ENCODE measurements at places on chromosomes 13 and 19.

- DNase-seq, result no peak
Observed at GRCh38 chr19:34230820-34231219, 23.5 kb upstream of the GARRE1 start.

DNA sequence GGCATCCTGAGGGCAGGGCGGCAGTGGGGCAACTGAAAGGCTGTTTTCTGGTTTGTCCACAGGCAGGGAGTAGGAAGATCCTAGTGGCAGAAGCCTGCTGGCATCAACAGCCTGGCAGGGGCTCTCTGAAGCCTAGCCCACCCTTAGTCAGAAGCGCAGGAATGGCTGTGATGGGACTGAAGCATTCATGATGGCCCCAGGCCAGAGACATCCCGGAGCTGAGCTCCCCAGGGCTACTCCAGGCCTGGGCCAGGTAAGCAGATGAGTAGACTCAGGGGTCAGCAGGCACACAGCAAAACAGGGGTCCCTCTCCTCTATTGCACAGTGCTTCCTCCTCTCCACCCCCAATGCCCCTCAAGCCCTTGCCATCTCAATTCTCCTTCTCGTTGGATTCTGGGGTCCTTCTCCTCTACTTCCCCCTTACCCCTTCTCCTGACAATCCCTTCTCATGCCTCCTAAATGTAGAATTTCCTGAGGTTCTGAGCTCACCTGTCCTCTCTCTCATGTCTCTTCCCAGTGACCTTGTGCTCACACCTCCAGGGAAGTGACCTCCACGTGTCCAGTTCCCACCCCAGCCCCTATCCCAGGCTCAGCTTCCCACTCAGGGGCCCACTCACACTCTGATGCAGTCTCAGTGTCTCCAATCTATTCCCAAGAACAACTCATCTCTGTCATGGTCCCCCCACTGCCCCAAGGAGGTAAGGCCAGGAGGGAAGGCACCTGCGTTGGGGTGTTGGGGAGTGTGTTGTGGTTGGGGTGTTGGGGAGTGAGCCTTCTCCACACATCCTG lies 158.7 kb upstream of the ZNF507 start:
- DNase-seq, result no peak

DNA sequence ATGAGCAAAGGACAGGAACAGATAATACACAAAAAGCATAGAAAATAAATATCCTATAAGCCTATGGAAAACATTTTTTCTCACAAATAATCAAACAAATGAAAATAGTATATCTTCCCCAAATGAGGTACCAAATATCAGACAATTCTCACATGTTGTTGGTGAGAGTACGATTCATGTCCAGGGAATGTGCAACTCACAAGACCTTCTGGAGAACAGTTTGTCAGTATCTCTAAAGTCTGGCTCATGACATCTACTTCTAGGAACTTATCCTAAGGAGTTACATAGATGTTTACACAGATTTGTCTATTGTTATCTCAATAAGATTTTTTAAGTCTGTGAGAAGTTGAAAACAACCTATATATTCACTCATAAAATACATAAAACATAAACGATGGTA lies 80.3 kb upstream of the ARHGEF7 start:
- no peak for DNase-seq

GRCh38 chr13:80924596-80924995 lies 583.7 kb upstream of the SPRY2 start:
- DNase-seq, result no peak

GRCh38 chr13:20258963-20259288 lies 26.8 kb upstream of the GJB6 start:
- no peak for DNase-seq

DNA sequence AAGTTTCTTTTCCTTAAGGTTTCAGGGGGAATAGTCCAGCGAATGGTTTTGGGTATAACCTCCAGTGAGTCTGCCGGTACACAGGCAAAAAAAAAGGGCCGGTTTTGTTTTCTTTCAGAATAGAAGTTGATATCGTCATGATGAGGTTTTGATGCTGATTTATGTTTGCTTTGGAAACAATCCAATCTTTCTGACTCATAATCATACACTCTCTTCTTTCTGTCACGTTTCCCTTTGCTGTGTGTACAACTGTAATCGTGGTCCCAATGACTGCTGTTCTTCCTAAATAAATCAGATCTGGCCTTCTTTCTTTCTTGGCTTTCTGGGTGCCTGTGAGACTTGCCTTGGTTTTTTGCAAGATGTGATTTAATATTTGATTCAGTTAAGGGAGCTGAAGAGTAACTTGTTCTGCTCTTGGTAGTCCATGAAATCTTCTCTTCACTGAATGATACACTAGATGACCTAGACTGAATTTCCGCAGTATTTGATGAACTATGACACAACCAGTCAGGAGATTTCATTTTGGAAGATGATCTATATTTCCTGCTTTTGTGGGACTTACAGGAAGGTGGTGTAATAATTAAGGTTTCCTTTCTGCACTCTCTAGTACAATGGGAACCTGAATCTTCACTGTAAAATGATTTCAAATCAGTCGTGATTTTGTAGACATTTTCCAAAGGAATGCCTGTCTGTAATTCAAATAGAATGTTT lies 34.9 kb upstream of the METTL21C start:
- DNase-seq, result no peak

DNA sequence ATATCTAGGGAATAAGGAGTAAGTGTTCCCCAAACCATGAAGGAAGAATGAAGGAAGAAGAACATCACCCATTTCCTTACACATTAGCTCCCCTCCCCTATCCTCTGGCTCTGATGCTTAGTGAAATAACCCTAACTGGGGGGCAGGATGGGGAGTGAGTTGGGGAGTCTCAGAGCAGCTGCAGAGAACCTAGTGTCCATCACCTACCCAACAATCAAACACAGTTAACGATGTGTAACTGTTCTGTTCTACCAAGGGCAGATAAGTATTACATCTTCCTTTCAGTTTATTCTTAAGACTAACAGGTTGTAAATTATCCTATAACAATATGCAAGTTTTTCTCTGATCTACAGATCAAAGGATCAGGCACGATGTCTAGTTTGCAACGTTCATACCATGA lies 12.8 kb downstream of the ELF1 start:
- no peak for DNase-seq

- no peak for DNase-seq
Observed at GRCh38 chr13:93147298-93147645, 79.3 kb upstream of the GPC6 start.

GRCh38 chr13:79314652-79315051 lies 91.4 kb downstream of the RBM26 start:
- DNase-seq, result no peak

GRCh38 chr19:13873834-13874515 lies 3.0 kb upstream of the NANOS3 start:
- no peak for DNase-seq

GRCh38 chr19:29290853-29291252 lies 77.9 kb upstream of the UQCRFS1 start:
- no peak for DNase-seq

GRCh38 chr13:50731400-50731799 lies 112.1 kb downstream of the DLEU7 start:
- no peak for DNase-seq

- no peak for DNase-seq
Observed at GRCh38 chr19:43625918-43626579, 6.6 kb upstream of the ZNF428 start.

GRCh38 chr19:29538651-29539050 lies 12.9 kb downstream of the VSTM2B start:
- no peak for DNase-seq

DNA sequence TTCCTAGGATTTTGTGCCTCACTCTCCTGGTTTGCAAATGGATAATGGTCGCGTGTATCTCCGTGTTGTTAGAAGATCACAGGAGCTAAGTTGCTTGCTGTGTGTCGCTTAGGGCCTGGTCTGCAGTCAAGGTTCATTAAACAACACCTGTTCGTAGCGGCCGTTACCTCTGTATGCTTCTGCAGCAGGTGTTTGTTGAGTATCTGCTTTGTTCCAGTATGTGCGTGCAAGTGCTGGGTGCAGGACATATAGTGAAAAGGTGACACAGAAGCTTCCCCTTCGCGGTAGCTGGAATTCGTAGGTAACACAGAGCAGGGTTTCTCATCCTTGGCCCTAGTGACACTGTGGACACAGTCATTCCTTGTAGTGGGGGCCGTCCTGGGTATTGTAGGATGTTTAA lies 5.4 kb downstream of the MED25 start:
- no peak for DNase-seq

DNA sequence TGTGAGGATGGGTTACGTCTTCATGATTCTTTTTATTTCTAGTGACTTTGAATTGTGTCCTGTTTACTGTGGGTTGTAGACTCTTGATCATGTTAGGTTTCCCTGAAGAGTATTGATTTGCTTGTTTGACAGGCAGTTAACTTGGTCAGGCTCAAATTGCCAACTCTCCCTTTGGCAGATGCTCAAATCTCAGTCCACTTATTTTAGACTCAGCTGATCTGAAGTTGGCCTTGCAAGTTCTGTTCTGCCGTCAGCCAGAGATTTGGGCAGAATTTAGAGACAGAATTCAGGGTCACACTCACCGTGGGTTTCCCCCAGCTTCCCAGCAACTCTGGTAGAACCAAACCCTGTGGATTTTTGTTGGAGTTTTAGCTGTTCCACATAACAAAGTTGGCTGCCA lies 71.6 kb upstream of the TEX29 start:
- no peak for DNase-seq

- DNase-seq, result no peak
Observed at GRCh38 chr13:24216176-24216575, 55.7 kb downstream of the SPATA13 start.

DNA sequence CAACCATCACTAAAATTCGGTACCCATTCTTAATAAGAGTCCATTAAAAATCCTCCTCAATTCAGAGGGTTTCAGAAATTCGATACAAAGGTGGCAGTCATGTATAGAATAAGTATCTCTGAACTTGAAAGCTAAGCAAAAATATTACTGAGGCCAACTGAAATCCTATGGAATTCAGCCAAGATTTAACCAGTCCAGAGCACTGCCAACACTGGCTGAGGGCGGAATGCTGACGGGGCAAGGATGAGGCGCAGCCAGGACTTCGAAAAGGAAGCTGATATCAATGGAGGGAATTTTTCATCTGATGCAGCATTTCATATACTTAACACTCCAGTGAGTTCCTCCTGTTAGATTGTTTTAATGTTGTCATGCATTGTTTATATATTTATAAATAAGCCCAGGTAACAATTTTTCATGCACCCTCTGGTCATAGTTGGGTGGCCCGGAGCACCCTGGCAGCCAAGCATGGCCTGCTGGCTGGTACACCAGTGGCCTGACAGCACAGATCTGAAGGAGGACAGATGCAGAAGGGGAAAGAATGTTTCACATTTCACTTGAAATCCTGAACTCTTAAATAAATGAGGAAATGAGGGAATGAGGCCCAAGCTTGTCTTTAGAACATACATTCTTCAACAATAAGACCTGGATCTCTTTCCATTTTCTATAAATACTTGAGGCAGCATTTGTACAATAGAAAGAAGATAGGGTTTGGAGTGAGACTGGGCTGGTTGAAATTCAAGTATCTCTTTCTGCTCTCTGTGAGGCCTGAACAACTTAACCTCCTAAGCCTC lies 41.5 kb downstream of the WDFY2 start:
- no peak for DNase-seq

- no peak for DNase-seq
Observed at GRCh38 chr19:38122402-38123093, 101.5 kb downstream of the DPF1 start.

DNA sequence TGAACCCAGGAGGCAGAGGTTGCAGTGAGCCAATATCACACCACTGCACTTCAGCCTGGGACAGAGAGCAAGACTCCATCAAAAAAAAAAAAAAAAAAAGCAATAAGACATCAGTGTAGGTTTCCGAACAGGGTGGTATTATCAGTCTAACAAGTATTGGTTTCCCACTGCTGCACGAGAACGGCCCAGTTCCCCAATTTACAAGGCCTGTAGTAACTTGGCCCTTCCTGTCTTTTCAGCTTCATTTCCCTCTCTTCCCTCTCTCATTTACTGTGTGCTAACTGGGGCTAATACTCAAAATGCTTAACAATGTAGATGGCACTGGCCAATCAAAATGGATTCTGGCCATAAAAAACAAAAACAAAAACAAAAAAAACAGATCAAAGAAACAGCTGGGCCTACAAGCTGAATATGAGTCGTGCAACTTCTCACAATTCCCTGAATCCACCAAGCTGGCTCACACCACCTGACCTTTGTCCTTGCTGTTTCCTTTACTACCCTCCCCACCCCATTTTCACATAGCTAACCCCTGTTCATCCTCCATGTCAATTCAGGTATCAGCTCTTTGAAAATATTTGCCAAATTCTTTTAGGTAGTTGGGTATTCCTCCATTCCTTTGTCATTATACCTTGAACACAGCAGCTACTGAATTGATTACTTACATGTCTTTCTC lies 2.4 kb downstream of the TEX101 start:
- DNase-seq, result no peak

DNA sequence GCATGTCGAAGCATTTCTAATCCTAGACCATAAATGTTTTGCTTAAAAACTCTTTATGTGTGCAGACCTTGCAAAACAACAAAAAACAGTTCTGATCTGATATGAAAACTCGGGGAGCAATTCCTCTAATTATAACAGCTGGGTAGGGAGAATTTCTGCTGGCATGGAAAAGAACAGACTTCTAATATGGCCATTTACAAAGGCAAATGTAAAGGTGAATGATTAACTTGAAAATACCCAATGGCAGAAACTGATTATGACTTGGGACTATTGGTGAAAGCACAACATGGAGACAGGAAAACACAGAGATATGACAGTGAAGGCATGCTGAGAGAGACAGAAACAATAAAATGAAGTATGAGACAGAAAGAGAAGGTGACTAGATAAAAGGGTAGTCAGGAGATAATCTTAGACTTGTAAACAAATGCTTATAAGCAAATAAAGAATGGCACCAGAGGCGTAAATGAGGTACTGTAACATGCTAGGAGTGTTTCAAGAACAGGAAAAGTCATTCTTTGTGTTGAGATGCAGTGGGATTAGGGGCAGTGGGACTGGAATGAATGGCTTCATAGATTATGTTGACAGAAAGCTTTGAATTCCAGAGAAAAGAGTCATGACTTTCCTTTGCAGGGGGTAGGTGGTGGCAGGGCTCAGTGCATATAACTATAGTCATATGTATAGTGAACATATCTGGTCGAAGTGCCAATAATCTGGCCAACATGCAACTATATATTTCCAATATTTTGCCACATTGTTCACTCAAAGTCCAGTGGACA lies 393.0 kb downstream of the ITGBL1 start:
- DNase-seq, result no peak

- no peak for DNase-seq
Observed at GRCh38 chr19:52640916-52641315, 2.8 kb upstream of the ZNF83 start.

DNA sequence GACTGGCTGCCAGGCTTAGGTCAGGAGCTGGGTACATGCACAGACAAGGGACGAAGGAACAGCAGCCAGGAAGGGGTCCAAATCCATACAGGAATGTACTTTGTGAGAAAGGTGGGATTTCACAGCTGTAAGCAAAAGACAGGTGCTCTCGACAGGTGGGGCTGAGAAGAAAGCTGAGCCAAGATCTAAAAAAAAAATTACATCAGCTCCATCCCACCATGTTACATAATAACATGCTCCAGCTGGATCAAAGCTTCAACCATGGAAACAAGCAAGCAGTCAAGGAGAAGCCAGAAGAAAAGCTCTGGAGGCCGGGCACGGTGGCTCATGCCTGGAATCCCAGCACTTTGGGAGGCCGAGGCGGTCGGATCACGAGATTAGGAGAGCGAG lies 8.0 kb downstream of the UBXN6 start:
- no peak for DNase-seq
